Stomach (tissue), 19 donors: ENCODE measurements at places on chromosomes 1 and 21. TPM values are rescaled to one million over a fixed set of nuclear protein-coding genes. Genes with fewer than 3 reads are reported as not detected.
A peak's percentile ranks its signal among the peaks of the same experiment; 100 is the strongest.

DNA sequence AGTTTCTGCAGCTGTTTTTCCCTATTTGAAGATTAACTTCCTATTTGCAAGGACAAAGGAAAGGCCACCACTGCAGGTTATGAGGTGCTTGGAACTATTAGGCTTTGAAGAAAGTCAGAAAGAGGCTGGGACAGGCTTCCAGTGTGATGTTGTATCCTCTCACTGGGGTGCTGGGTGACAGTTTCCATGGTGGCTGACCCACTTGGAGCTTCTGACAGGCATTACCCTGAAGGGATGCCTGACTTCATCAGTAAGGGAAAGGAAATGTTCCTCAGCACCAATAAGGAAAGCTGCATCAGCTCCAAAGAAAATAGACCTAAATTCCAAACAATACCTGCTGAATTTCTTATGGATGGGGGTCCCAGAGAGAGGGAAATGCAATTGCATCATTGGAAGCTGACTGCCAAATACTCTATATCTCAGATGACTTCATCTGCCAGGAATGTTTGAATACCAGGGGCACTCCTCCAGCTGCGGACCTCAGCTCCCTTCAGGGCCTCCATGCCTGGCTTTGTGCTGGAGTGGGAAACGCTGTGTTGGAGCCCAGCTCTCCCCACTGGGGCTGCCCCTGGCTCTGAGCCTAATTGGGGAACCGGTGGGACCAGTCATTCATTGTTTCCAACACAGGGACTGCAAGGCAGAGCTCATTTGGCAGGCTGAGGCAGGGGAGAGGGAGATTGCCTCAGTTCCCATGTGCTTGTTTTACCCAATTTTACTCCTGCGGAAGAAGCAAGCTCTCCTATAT, 76.6 kb downstream of the RGL1 start:
- H3K4me1 ChIP-seq, result peaks cover 56% of the 10 kb centered on the region
- H3K4me3 ChIP-seq, result no peak overlapping the region
- no peaks in the 10 kb centered on the region for H3K27me3 ChIP-seq
- H3K27ac ChIP-seq, result peak overlapping the region; percentile 41

Gene DDR2
- total RNA-seq, result 50.8 TPM

Gene IVL
- not detected for total RNA-seq

- no peak for DNase-seq
- H3K4me1 ChIP-seq, result peaks cover 25% of the 10 kb centered on the region
- no peaks in the 10 kb centered on the region for H3K27me3 ChIP-seq
- no peak overlapping the region for H3K4me3 ChIP-seq
- H3K27ac ChIP-seq, result no peak overlapping the region
Observed at GRCh38 chr1:180617774-180618395, 13.9 kb upstream of the XPR1 start.

DNA sequence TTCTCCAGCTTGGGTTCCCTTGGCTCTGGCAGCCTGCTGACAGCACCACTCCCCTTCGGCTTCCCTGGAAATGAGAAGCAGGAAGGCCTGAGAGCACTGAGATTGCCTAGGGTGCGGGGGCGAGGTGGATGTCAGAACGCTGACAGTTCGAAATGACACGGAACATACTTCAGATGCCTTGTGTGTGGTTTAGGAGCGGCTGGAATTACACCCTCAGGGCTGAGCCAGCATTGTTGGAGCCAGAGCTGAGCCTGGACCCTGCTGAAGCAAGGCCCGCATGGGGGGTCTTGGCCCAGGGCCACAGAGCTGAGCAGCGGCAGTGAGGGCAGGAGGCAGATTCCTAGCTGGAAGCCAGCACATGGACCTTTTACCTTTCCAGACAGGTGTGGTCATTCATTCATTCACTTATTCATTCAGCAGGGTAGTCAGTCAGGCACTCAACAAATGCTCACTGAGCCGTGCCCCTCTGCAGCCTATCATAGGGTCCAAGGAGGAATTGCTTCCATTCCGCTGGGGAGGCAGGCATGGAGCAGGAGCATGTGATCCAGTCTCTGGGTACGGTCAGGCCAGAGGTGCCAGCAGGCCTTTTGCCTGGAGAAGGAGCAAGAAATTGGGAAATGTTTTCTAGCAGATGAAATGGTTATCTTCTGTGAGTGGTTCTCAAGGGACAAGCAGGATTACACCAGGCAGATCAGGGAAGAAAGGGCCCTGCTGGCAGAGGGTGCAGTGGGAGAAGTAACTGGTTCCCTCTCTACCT, 6.6 kb upstream of the FOXE3 start:
- no peak overlapping the region for H3K27ac ChIP-seq
- H3K4me1 ChIP-seq, result no peaks in the 10 kb centered on the region
- DNase-seq, result no peak
- H3K36me3 ChIP-seq, result no peaks in the 10 kb centered on the region
- no peak overlapping the region for H3K4me3 ChIP-seq
- no peaks in the 10 kb centered on the region for H3K27me3 ChIP-seq

Gene RYR2
- 33.5 TPM for total RNA-seq

DNA sequence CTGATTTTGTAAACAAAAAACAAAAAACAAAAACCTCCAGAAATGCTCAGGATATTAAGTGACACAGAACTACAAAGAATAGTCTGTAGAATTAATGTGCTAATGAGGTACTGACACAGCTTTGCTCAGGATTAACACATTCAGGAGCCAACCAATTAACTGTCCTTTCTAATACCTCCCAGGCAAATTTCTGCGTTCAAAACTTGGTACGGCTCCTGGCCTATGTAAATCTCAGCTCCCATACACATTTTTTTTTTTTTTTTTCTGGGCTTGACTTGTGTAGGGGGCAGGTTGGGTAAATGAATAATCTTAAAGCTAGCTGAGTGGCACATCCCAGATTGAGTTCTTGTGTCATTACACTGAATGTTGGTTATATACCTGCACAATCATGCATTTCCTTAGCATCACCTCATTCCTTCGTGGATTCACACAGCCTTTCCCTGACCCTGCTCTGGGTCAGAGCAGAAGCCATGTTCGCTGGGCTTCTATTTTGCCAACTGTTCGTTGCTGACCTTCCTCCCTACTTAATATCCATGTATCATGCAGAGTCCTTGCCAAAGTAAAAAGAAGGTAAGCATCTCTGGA, 12.6 kb upstream of the IER5 start:
- H3K36me3 ChIP-seq, result no peaks in the 10 kb centered on the region
- no peaks in the 10 kb centered on the region for H3K4me1 ChIP-seq
- DNase-seq, result no peak
- H3K27me3 ChIP-seq, result no peaks in the 10 kb centered on the region
